Activated naive CD4-positive, alpha-beta T cell (primary cell): ENCODE measurements at places on chromosomes 3 and 15.

- no peak for DNase-seq
Measured at GRCh38 chr3:52846432-52846965, 11.7 kb upstream of the MUSTN1 start.

DNA sequence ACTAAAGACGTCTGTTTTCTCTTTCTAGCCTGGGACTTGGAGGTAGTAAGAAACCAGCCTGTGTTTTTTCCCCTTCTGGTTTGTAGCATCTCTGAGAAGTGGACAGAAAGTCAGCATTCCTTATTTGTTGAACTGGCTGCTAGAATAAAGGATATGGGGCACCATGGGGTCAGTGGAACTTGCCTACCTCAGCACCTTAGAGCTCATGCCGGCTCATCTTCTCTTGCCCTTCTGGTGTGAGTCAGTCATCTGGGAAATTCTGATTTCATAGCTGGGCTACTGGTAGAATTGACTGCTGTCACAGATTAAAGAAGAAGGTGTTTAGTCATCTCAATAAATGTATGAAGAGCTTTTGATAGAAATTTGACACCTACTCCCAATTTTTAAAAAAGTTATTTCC, 202.7 kb upstream of the TOPAZ1 start:
- no peak for DNase-seq

- DNase-seq, result no peak
Measured at GRCh38 chr15:92473756-92474155, 80.1 kb downstream of the ST8SIA2 start.

GRCh38 chr3:5304789-5305683, 117.5 kb downstream of the EDEM1 start:
- DNase-seq, result no peak

GRCh38 chr3:114743746-114744485, 403.2 kb downstream of the ZBTB20 start:
- DNase-seq, result no peak

- no peak for DNase-seq
Measured at GRCh38 chr3:95280711-95281352, 1218.0 kb downstream of the NSUN3 start.

DNA sequence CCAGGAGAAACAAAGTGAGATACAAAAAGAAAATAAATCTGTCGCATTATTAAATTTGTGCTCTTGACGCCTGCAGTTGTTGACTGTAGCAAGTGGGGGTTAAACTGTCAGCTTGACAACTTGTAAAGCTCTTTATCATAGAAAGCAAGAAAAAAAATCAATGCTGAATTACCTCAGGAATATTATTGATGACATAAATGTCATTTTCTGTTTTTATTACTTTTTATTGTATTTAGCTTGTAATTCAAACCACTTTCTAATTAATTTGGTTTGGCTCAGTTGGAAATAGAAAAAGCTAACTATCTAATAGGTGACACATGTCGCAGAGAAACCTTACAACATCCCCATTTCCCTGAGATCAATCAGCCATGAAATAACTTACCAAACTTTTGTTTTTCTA, 195.3 kb downstream of the CDIN1 start:
- DNase-seq, result no peak

GRCh38 chr3:31277582-31277981, 255.1 kb upstream of the STT3B start:
- no peak for DNase-seq

DNA sequence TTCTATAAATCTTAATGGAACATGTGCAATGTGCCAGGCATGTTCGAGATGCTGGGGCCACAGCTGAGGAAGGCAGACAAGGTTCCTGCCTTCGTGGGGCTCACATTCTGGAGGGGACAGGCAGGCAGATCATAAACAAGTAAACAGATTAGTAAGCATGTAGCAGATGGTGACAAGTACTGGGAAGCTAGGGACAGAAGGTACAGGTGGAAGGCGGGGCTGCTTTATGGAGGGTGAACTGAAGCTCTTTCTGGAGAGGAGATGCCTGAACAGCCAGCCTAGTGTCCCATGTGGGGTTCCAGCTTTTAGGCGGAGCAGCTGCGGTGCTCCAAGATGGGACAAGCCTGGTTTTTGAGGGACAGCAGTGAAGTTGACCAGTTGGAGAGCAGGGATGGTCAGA, 74.7 kb upstream of the SNRK start:
- no peak for DNase-seq

DNA sequence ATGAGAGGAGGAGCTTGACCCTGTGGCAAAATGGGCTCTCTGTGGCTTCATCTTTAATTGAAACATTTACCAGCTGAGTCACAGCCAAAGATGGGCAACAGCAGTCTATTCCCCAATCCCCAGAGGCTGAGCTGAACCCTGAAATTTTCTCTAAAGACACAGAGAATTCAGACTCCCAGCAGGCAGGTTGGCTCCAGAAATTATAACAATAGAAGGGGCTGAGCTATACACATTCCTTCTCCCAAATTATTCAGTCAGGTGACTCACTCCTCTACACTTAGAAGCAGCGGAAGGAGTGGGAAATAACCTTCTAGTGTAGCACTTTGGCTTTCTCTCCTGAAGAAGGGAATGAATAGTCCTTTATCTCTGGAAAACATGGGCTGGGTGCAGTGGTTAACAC, 264.3 kb upstream of the ARHGEF26 start:
- DNase-seq, result no peak

DNA sequence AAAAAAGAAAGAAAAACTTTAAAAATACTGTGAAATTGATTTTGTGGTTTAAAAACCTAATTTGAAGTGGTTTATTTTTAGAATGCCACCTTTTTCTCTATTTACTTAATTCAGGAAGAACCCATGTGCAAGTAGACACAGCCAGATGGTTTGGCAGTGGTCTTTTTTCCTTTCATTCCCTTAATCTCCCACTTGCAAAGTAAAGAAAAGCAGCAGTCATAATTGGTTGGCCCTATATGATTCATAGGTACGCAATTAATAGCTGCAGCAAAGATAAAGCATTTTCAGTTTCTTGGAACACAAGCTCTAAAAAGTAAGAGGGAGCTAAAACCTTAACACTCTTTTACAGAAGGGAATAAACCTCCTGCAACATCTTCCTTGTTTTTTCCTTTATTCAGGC, 115.3 kb downstream of the MECOM start:
- DNase-seq, result no peak

GRCh38 chr15:101562428-101563059, 73.0 kb upstream of the PCSK6 start:
- DNase-seq, result no peak

DNA sequence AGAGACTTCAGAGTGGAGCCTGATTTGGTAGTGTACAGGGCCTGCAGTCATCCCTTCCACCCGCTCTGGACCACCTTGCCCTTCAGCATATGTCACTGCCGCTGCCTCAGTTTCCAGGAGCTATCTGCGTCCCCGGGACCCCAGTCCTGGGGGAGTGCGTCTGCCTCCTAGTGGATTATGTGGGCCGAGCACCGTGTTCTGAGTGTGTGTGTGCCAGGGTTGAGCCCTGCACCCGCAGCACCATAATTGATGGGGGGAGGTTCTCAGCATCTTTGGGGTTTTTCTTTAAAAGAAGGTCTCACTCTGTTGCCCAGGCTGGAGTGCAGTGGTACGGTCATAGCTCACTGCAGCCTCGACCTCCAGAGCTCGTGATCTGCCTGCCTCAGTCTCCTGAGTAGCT, 33.6 kb downstream of the CD276 start:
- no peak for DNase-seq

- DNase-seq, result no peak
Measured at GRCh38 chr15:57102858-57103257, 184.4 kb downstream of the TCF12 start.

GRCh38 chr3:67083277-67083676, 85.2 kb downstream of the KBTBD8 start:
- DNase-seq, result no peak

DNA sequence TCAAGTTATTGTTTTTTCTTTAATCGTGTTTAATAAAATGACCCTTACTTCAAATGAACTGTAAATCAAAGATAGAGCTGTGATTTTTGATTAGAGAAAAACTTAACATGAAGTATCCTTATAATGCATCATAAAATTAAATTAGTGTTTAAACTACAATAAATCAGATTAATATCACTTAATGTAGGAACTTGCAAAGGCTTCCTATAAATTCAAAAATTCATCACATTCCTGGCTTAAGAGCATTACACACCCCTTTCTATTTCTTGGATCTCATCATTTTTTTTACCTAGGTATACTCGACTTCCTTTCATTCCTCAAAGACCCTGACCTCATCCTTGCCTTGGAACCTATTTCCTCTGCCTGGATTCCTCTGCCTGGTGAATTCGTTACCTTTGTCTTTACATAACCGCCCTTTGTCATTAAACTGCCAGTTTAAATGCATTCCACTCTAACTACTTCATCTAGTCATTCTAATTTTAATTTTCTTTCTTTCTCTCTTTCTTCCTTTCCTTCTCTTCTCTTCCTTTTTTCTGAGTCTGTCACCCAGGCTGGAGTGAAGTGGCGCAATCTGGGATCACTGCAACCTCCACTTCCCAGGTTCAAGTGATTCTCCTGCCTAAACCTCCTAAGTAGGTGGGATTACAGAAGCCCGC, 1244.5 kb downstream of the OTOL1 start:
- DNase-seq, result no peak

DNA sequence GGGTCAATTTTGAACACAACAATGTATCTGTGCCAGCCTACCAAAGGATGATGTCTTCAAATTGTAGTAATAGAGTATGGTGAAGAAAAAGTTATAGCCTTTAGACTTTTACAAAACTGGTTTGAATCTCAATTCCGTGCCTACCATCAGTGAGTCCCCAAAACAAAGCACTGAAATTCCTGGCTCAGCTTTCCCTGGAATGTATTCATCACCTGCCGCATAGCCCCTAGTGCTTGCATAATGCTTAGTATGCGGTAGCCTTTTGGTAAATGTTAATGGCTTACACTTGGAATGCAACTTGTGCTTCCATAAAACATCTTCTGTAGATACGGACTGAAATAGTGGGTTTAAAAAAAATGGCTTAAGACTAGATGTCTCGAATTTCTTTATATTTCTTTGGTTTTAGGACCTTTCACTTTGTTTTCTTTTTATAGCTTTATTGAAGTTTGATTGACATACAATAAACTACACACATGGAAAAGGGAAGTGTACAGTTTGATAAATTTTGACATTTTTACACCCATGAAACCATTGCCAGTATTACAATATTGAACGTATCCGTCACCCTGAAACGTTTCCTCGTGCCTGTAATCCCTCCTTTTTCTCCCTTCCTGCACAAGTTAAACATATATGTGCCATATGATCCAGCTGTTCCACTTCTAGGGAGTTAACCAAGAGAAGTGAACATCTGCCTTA, 12.1 kb downstream of the SACM1L start:
- no peak for DNase-seq

DNA sequence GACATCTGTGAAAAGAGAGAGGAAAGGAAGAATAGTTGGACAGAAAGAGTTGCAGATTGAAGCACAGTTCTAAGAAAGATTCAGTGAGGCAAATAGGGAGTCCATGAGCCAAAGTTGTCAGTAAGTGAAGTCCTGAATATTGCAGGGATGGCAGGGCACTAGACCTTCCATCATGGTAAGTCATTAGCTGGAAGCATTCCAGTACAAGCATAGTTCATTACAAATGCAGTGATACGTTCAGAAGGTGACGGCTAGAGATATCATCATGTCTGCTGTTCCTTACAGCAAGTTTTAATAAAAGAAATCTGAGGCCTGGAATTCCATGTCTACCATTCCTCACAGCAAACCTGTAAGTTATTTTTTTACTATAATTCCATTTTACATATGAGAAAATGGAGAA, 720.1 kb downstream of the GBE1 start:
- no peak for DNase-seq

GRCh38 chr3:46138581-46138980, 69.5 kb downstream of the CCR1 start:
- DNase-seq, result no peak

DNA sequence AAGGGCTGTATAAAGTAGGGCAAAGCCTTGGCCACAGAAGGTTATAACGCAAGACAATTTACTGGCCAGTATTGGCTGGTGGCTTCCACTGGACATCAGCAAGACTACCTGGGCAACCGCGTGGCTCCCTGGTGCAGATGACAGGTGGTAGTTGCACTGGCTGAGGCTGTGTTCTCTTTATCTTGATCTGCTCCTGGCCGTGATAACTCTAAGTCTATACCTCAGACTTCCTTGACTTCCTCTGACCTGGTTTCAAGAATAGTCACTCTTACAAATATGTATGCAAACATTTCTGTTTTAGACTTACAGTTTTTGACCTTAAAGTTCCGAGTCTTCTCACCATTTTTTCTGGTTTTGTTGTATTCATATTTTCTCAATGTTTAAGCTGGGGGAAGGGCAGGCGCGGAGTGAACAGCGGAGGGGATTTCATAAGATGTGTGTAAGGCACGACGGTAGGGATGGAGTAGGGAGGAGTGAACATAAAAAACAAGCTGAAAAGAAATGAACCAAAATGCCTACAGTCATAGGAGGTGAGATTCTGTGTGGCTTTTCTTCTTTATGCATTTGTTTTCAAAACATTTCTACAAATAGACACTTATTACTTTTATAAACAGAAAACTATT, 15.2 kb upstream of the TMEM212 start:
- DNase-seq, result no peak

- no peak for DNase-seq
Measured at GRCh38 chr3:148532326-148532725, 165.4 kb upstream of the AGTR1 start.

DNA sequence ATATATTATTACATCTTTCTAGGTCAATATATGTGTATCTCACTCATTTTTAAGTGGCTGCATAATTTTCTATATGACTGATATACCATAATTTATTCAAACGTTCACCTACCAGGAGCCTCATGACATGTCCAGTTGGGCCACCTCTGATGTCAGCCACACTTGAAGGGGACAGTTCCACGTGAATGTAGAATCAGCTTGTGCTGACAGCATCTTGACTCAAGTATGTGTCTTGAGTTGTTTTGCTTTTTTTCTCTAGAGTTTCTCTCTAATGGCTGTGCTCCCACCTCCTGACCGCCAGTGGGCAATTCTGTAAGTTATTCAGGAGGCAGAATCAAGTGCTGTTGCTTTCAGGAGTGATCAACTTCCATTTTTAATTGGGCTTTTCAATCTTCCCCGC, 237.9 kb downstream of the NFKBIZ start:
- DNase-seq, result no peak

DNA sequence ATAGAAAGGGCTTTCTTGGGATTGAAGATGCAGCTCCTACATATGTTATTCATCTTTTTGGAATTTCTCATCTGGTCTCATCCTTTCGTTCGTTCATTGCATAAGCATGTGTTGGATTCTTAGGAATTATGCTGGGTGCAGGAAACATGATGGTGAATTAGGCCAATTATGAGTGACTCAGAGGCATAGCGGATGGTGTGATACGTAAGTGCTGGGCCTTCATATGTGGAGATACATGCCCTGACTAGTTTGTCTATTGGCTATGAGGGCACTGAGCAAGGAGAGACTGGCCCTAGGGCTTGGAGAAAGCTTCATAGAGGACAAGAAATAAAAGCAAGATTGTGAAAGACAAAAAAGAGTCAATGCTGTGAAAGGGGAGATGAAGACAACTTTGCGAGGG, 235.1 kb downstream of the MYRIP start:
- DNase-seq, result no peak
